ENCODE measurements at places on chromosomes 3 and 15.

GRCh38 chr3:105799286-105799685 lies 69.5 kb downstream of the CBLB start:
- DNase-seq, result no peak

DNA sequence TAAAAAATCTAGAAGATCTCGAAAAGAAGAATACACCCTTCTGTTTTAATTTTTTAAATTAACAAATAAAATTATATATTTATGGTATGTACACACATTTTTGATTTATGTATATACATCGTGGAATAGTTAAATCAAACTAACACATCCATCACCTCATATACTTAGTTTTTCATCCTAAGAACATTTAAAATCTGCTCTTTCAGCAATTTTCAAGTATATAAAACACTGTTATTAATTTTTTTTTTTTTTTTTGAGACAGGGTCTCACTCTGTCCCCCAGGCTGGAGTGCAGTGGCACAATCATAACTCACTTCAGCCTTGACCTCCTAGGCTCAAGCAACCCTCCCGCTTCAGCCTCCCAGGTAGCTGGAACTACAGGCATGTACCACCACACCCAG lies 32.8 kb upstream of the ACAP2 start:
- DNase-seq, result no peak

GRCh38 chr3:197003461-197004385 lies 25.9 kb downstream of the MELTF start:
- DNase-seq, result no peak

DNA sequence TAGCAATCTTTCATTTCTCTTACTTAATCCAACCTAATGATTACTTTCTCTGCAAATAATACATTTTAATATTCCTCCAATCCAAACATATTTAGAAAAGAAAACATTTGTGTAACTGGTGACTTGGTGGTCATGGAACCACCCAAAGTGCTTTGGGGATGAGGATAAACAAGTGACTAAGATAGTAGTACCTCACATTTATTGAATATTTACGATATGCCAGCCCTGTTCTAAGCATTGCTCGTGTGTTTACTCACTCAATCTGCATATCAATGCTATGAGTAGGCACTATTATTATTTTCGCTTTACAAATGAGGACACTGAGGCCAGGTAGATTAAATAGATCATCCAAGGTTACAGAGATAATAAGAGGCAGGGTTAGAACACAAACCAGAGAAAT lies 189.5 kb downstream of the SHOX2 start:
- no peak for DNase-seq

All from fibroblast of skin of left biceps (primary cell).